ENCODE measurements at places on chromosomes 3 and 15.

- H3K27ac ChIP-seq = peak overlapping the region; percentile 64
- DNase-seq = peak; percentile 76
- H3K27me3 ChIP-seq = no peaks in the 10 kb centered on the region
- H3K36me3 ChIP-seq = no peaks in the 10 kb centered on the region
Measured at GRCh38 chr3:15271785-15272381, 60.5 kb downstream of the SH3BP5 start.

- no peaks in the 10 kb centered on the region for H3K4me1 ChIP-seq
- no peaks in the 10 kb centered on the region for H3K27me3 ChIP-seq
- H3K27ac ChIP-seq = no peak overlapping the region
- H3K36me3 ChIP-seq = no peaks in the 10 kb centered on the region
Measured at GRCh38 chr3:141491081-141491480, 4.3 kb downstream of the RASA2 start.

- no peak for DNase-seq
- no peaks in the 10 kb centered on the region for H3K36me3 ChIP-seq
- no peak overlapping the region for H3K27ac ChIP-seq
- no peaks in the 10 kb centered on the region for H3K4me1 ChIP-seq
Measured at GRCh38 chr3:178568155-178568731, 32.0 kb downstream of the KCNMB2 start.

DNA sequence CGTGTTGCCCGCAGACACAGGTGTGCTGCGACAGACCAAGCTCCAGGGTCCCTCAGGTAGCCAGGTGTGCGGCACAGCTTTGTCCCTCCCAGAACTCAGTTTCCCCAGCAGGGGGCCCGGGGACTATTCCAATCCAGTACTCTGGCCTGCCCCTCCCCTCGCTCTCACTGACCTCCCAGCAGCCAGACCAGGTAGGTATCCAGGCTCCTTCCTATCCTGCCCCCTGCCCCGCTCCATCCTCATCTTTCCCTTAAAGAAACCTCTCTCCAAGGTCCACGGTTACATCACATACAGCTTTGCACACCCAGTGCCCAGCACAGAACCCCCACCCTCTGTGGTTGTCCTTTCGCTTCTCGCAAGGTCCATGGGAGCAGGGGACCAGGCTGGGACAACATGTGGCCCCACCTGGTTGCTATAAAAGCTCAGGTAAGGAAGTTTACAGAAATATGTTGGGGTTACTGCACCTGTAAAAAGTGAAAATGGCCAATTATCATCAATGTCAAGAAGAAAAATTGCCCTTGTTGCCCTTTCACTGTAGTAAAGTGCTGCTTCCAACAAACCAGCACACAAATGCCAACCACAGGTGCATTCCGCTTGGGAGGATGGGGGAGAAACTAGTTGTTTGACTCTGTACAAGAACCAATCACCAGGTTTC, 7.3 kb upstream of the CYP11A1 start:
- no peak for DNase-seq
- H3K27me3 ChIP-seq = no peaks in the 10 kb centered on the region
- peaks cover 4% of the 10 kb centered on the region for H3K4me1 ChIP-seq
- H3K27ac ChIP-seq = no peak overlapping the region

DNA sequence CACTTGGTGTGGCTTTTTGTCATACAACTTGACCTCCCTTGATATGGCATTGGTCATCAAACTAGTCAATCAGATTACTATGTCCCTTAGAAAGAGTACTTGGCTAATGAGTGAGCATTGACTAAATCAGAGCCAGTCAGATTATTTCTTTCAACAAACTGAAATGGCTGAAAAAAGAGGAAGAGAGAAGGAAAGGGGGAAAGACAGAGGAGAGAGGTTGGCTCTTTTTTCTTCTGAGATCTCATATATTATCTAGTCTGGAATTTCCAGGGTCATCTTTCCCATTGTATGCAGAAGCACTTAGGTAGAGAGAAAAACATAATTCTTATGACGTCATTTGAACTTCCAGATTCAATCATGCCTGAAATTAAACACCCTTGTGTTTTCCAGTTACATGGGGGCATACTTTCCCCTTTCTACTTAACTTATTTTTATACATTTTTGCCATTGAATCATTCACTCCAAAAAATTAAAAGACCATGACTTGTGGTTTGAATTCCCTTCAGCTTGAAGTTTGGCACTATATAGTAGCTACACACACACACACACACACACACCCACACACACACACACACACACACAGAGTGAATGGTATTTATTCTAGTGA, 387.8 kb downstream of the LSAMP start:
- H3K27me3 ChIP-seq = no peaks in the 10 kb centered on the region
- no peaks in the 10 kb centered on the region for H3K4me1 ChIP-seq
- no peak for DNase-seq
- no peak overlapping the region for H3K27ac ChIP-seq

DNA sequence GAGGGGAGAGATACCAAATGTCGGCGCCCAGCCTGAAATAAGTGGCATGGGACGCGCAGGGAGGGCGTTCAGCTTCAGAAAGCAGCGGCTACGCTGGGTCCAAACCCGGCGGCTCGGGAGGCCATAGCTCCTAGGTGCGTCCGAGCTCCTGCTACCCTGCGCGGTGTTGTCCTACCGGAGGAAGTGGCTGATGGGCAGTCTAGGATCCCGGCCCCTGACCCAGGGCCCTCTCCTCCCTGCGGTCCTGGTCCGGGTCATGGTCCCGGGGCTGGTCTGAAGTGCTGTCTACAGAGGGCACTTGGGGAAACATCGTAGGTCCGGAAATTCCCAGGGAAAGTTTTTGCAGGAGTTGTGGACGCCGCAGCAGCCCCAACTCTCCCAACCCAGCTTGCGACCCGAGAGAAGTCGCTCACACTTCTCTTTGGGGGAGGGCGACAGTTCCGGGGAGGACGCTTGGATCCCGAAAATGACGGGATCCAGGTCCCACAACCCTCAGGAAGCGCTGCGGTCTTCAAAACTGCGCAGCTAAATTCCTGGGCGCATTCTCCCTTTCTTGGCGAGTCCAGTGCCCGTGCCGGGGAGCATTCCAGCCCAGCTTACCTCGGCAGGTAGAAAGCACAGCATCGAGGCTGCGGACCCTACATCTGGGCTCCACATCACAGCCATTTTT, 9.1 kb upstream of the FOXB1 start:
- no peak for DNase-seq
- no peaks in the 10 kb centered on the region for H3K36me3 ChIP-seq
- H3K27me3 ChIP-seq = peaks cover 13% of the 10 kb centered on the region
- H3K4me3 ChIP-seq = no peak overlapping the region

- DNase-seq = no peak
- H3K4me1 ChIP-seq = no peaks in the 10 kb centered on the region
- H3K27me3 ChIP-seq = no peaks in the 10 kb centered on the region
- H3K27ac ChIP-seq = no peak overlapping the region
- H3K36me3 ChIP-seq = no peaks in the 10 kb centered on the region
Measured at GRCh38 chr3:78565712-78566111, 1202.1 kb downstream of the ROBO1 start.

- H3K36me3 ChIP-seq = no peaks in the 10 kb centered on the region
- no peak for DNase-seq
- H3K27ac ChIP-seq = no peak overlapping the region
Measured at GRCh38 chr15:65646486-65646885, 24.7 kb downstream of the SLC24A1 start.

GRCh38 chr15:22799902-22800301, 13.5 kb downstream of the NIPA1 start:
- H3K4me3 ChIP-seq = no peak overlapping the region
- no peaks in the 10 kb centered on the region for H3K27me3 ChIP-seq
- H3K27ac ChIP-seq = no peak overlapping the region
- H3K4me1 ChIP-seq = no peaks in the 10 kb centered on the region

DNA sequence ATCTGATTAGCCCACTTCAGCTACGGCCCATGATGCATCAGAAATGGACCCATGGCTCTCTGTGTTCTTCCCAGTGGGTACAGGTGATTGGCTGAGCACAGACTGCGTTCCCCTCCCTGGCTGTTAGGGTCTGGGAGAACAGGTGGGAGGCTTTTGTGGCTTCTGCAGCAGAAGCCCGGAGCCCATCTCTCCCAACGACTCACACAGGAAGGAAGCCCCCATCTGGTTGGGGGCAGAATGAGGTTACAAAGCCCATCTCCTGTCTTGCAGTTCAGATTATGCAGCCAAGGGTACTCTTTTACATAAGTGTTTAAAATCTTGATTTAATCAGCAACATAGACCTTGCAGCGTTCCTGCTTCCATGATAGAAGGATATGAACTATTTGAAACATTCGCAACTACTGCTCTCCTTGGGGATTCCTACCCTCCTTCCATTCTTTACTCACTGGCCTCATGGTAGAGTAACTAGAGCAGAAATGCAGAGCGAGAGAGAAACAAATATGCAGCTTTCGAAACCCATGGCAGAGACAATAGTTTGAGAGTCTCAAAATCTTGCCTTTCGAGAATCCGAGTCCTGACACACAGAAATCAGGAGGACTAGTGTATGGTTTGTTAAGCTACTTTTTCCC, 291.3 kb downstream of the TLE3 start:
- H3K4me3 ChIP-seq = no peak overlapping the region
- H3K27ac ChIP-seq = no peak overlapping the region
- no peaks in the 10 kb centered on the region for H3K27me3 ChIP-seq
- H3K36me3 ChIP-seq = no peaks in the 10 kb centered on the region
- no peak for DNase-seq

DNA sequence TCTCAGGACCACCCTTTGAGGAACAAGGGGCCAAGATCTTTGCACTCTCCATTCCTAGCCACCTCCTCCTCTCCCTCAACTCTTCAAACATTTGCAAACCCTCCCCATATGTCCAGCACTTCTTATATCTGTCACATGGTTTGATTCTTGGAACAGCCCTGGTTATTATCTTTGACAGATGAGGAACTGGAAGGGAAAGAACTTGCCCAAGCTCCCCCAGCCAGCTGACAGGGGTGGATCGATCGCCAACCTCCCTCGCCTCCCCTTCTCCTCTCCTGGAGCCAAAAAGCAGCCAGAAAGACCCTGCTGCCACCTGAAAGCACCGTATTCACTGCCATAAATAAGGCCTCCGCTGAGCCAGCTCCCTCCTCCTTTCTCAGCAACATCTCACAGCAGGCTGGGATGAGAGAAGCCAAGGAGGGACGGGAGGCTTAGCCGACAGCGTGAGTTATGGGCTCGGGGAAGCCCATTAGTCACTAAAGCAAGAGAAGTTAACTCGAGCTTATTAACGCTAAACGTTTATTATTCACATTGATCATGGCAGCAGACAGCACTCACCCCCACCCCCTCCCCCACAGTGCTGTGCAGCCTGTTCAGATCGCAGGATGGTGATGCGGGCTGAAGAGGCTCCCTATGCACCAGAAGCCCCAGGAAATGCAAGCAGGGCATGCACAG, 22.2 kb upstream of the FGD5 start:
- H3K27me3 ChIP-seq = no peaks in the 10 kb centered on the region
- no peak for DNase-seq
- H3K4me3 ChIP-seq = no peak overlapping the region
- H3K27ac ChIP-seq = no peak overlapping the region
- peaks cover 2% of the 10 kb centered on the region for H3K4me1 ChIP-seq

DNA sequence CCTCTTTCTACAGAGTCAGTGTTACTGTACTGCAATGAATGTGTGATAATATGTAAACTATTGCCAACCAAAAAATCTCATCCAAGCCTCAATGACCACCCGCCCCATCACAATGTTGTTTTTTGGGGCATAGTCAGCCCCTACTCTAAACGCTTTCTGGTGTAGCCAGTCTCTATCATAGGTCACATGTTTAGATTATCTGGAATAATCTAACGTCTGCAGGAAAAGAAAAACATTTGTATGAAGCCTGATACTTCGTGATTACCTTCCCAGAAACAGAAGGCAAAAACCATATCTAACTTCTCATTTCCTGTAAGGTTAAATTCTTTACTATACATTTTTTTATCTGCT, 1331.8 kb upstream of the GBE1 start:
- no peaks in the 10 kb centered on the region for H3K36me3 ChIP-seq
- no peak overlapping the region for H3K27ac ChIP-seq
- no peak overlapping the region for H3K4me3 ChIP-seq
- DNase-seq = no peak
- no peaks in the 10 kb centered on the region for H3K4me1 ChIP-seq

DNA sequence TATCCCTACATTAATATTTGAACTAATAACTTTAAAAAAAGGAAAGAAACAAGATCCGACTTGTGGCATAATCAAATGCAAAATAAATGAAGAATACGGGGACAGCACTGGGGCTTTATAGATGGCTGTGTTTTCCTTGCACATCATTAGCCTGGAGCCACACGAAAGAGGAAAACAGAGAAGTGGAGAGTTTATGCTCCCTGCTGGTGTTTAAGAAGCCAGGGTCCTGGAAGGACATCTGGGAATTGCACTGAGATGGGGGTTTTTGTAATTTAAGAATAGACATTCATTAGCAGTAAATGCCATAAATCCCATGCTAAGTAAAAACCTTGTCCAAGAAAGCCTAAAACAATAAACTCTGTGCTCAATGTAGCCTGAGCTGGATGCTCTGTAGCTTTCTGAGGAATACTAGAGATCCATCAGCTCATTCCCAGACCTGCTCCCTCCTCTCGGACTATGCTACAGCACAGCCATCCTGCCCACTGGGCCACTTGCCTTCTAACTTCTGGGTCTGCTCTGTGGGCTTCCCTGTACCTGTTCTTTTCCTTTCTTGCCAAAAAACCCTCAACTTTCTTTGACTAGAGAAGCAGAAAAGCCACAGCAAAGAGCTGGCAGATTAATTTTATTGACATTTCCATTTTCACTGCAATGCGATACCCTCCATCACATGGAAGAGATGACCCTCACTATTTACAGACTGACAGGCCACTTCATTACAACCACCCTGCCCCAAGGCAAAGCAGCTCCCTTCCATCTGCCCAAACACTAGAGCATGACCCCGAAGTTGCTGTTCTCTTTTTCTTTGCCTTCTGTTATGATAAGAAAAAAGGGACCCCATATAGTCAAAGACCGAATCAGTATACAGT, 62.3 kb downstream of the MEIS2 start:
- no peaks in the 10 kb centered on the region for H3K4me1 ChIP-seq
- H3K36me3 ChIP-seq = no peaks in the 10 kb centered on the region
- no peaks in the 10 kb centered on the region for H3K27me3 ChIP-seq
- no peak for DNase-seq
- no peak overlapping the region for H3K27ac ChIP-seq

All from ascending aorta (tissue), 2 donors.